Activated naive CD4-positive, alpha-beta T cell treated with anti-CD3 and anti-CD28 coated beads, Interleukin-2, amount 50 U/mL, for 16 hours (primary cell): ENCODE measurements at places on chromosomes 6 and 20.

GRCh38 chr6:133804265-133804664, 84.6 kb upstream of the TCF21 start:
- DNase-seq = no peak

- no peak for DNase-seq
Observed at GRCh38 chr6:17986656-17987446, 584 bp downstream of the KIF13A start.

DNA sequence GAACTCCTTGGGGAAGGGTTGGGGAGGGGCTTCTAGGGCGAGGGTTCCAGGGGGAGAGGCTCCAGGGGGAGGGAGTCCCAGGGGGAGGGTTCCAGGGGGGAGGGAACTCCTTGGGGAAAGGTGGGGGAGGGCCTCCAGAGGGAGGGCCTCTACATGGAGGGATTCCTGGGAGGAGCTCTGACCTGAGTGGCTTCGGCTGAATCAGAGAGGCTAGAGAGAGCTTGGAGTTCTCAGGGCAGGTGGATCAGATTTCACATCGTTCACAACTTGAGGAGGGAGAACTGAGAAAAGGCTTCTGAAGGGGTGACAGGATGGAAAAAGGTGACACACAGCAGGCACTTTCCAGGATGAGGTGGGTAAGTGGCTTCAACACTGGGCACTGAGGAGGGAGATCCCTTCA, 49.1 kb downstream of the DAAM2 start:
- no peak for DNase-seq

DNA sequence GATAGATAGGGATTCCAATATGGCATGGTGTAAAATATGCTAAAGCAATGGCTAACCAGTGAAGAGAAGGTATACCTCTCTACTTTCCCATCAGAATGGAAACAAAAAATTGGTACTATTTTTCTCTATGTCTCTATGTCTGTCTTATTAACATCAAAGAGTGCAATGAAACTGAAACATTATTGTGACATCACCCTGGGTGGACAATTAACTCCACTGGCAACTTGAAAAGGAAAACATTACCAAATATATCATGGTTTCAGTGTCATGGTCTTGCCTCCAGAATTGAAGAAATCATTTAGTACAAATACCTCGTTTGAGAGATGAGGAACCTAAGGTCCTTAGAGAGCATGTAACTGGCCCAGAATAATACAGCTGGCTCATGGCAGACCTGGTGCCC, 1132.5 kb upstream of the MAP3K7 start:
- DNase-seq = no peak

GRCh38 chr6:160000280-160000704, 31.4 kb downstream of the IGF2R start:
- no peak for DNase-seq

- no peak for DNase-seq
Observed at GRCh38 chr6:52364480-52365166, 2.7 kb downstream of the PAQR8 start.

GRCh38 chr6:32369660-32370059, 2.0 kb downstream of the TSBP1 start:
- no peak for DNase-seq

- DNase-seq = no peak
Observed at GRCh38 chr6:158631678-158632537, 12.6 kb downstream of the DYNLT1 start.

DNA sequence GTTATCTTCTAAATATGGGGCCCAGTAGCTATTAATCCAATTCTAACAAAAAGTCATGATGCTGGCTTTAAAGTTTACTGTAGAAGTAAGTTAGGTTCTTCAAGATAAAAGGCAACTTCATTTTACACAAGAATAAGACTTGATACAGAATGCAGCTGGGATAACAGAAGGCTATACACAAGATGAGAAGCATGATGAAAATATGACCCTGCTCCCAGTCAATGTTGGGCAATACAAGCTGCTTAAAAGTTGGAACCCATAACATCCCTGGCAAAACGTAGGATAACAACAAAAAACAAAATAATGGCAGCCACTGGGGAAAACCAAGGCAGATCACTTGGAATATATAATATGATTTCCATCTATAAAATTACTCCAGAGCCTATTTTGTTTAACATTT, 87.6 kb upstream of the RSPO3 start:
- DNase-seq = no peak
